Fibroblast of skin of left quadriceps (primary cell): ENCODE measurements at places on chromosomes 1 and 21.
A peak's percentile ranks its signal among the peaks of the same experiment; 100 is the strongest.

DNA sequence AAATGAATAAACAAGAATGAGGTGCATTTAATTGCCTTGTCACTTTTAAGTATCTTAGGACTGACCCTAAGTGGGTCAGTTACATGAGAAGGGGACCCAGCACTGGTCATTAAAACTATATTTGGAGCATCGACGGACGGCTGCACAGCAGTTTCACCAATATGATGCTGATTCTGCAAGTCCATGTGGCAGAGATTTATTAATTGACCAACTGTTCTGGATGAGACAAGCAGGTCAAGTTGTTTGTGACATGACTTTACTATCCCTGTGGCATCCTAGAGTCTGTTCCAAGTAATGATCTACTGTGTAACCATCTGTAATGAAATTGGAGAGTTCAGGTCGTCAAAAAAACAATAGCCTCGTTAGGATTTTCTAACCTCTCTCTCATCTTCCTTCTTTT lies 9.5 kb downstream of the AMPD1 start:
- DNase-seq: no peak

GRCh38 chr21:34874684-34875513 lies 174.2 kb downstream of the RUNX1 start:
- DNase-seq: no peak

DNA sequence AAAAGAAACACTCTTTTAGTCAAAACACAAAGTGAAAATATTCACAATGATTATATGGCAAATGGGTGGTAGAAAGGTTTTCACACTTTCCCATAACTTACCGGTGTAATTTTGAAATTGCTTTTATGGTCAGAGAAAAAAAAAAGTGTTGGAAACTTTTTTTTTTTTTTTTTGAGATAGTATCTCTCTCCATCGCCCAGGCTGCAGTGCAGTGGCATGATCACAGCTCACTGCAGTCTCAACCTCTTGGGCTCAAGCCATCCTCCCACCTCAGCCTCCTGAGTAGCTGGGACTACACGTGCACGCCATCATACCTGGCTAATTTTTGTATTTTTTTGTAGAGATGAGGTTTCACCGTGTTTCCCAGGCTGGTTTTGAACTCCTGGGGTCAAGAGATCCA lies 3.3 kb downstream of the IFNGR2 start:
- DNase-seq: no peak

DNA sequence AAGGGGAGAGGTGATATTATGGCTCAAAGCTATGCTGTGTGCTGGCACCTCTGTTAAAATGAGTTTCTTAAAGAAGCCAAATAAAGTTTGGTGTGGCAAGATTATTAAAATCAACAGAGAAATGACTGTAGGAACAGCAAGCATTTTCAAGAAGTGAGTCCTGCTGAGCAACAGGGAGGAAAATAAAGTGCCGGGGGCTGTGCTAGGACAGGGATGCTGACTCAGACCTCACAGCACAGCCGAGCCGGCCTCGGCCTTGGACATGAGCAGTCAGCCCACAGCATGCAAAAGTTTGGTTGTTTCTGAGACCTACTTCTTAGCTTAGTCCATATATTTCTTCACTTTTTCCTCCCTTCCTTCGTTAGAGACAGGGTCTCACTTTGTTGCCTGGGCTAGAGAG lies 19.2 kb downstream of the CNIH3 start:
- no peak for DNase-seq

GRCh38 chr1:231062500-231063270 lies 22.6 kb upstream of the FAM89A start:
- DNase-seq: peak; percentile 20

DNA sequence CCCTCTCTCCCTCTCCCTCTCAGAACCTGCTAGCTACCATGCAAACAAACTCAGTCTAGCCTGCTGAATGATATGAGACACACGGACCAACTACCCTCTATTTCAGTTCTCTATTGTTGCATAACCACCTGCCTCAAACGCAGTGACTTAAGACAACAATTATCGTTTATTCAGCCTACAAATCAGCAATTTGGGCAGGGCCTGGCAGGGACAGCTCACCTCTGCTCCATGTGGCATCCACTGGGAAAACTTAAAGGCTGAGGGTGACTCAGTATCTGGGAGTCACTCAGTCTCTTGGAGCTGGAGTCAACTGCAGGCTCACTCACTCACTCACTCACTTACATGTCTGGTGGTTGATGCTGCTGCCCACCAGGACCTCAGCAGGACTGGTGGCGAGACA lies 121.3 kb downstream of the SEC16B start:
- no peak for DNase-seq

DNA sequence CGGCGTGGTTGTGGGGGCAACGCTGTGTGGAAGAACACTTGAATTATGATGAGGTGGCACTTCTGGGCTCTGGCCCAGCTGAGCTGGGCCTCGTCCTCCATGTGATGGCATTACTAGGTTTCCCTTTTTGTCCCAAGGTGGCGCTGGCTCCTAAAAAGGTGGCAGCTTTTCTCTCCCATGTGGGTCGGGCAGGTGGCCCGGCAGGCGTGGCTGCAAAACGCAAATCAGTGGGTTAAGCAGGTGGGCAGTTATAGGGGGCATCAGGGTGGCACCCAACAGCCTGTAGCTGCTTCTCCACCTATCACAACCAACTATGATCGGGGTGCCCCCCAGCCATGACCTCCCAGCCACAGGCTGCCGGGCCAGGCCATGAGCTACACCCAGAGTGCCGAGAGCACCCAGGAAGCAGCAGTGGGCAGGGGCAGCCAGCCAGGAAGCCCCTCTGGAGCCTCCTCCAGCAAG lies 59.6 kb downstream of the KCNAB2 start:
- DNase-seq: no peak

- no peak for DNase-seq
These were observed 26.1 kb upstream of the SLAMF6 start for GRCh38 chr1:160548960-160549664.

DNA sequence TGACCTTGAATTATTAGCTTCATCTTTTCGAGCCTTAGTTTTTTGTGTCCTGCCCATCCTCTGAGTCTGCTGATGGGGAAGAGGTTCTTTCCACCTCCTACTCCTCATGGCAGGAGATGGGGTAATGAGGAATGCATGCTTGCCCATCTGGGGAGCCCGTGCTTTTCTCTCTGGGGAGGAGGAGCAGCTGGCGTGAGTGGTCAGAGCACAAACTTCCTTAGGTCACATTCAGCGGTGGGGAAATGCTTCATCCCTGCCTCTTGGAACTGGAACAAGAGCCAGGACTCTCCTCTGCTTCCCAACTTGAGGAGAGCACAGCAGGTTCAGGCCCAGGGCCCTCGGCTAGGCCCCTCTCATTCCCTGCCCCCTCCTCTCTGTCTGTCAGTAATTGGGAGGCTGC lies 155.0 kb downstream of the PCNX2 start:
- DNase-seq: no peak

- peak; percentile 20 for DNase-seq
These were observed 2.1 kb downstream of the FBLIM1 start for GRCh38 chr1:15760520-15761211.

DNA sequence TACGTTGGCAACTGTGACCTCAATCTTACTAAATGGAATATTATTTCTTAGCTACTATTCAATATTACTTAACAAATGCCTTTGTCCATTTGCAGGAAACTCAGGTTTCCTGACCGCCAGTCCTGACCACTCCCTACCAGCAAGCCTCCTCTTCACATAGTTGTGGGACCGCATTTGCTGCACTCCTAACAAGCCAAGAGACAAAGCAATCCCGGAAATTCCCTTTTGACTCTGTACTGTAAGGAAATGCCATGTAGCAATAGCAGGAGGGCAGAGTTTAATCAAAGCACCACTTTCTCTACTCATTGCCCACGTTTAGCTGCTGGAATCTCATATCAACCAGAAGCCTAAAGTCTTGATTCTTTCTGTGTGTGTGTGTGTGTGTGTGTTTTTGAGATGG lies 28.1 kb upstream of the ACBD6 start:
- no peak for DNase-seq

- no peak for DNase-seq
These were observed 35.8 kb upstream of the RIPK4 start for GRCh38 chr21:41802684-41803083.

- no peak for DNase-seq
These were observed 154.2 kb downstream of the ZP4 start for GRCh38 chr1:237736372-237737029.

- DNase-seq: no peak
These were observed 2.0 kb upstream of the OR14I1 start for GRCh38 chr1:248704606-248705005.

GRCh38 chr1:66598670-66599069 lies 64.7 kb downstream of the SGIP1 start:
- peak; percentile 79 for DNase-seq

DNA sequence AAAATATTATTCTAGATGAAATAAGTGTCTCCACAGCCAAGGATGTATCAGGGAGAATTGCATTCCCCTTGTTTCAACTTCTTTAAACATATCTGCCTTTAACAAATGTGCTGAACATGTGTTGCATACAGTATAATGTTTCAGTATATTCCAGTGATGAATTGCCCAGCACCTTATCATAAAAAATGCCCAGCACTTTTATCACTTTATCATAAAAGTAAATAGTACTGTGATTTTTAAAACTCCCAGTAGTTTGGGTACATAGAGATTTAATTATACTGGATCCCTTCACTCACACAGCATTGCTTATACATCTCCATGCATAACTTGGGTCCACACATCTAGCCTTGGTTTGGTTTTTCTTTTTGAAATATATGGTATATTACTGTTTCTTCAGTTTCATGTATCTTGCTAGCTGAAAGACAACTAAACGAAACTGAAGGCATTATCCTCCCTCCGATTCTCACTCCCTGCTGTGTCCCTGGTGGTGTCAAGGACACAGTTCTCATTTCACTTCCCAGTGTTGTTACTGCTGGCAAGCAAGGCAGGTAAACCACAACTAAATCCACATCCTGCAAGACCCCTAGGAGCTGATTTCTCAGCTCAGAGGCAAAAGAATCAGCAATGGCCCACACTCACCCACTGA lies 118.2 kb upstream of the SLC44A3 start:
- DNase-seq: no peak

DNA sequence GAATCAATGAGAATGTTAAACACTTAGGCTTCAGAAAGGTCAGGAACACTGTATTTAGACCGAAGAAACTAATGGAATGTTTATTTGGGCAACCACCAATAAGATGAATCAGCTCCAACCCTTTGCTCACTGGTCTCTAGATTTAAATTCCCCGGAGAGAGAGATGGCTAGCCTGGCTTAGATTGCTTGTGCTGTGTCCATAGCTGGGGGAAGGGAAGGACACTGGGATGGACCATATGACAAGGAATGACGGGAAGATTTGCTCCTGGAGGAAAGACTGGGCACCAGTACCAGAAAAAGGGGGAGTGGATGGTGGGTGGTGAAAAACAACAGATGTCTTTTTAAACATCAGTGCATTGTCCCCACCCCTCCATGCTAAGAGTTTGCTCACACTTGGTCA lies 426.6 kb downstream of the DUSP10 start:
- peak; percentile 39 for DNase-seq

DNA sequence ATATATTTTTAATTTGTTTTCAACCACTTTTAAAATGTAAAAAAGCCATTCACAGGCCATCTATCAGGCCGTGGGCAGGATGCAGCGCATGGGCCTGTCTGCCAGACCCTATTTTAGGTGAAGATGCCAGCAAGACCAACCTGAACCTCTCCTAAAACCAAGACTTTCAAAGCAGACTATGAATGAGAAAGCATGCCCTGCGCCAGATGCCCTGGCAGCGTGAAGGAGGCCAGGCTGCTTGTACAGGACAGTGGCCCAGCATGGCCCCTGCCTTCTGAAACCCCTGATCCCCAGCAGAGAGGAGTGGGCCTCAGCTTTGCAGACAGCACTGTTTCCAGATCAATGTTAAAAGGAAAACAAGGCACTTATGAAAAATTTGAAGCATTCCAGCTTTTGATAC lies 31.6 kb downstream of the WDR4 start:
- no peak for DNase-seq

GRCh38 chr1:155648207-155649147 lies 38.5 kb downstream of the MSTO1 start:
- DNase-seq: peak; percentile 77

GRCh38 chr1:60504206-60504840 lies 430.8 kb upstream of the C1orf87 start:
- no peak for DNase-seq

- peak; percentile 11 for DNase-seq
These were observed at the start of gene CFAP126 for GRCh38 chr1:161367684-161368400. Gene CFAP126 (minus strand): TSS chr1:161367876. CDS start chr1:161367868, 8 bp downstream.

DNA sequence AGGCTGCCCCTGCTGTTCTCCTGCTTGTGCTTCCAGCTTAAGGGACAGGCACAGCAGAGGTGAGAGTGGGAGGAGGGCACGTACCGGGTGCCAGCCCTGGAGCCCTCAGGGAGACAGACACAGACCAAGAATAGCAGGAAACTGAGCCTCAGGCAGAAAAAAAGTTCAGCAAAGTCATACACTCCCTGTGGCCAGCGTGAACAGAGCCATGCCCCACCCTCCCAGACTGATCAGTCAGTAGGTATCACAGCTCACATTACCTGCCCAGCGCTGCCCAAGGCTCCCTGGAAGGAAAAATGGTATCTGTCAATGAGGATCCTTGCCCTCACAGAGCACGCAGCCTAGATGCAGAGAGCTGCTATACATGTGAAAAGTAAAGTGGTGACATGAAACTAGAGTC lies 1.3 kb downstream of the UBL4B start:
- no peak for DNase-seq

DNA sequence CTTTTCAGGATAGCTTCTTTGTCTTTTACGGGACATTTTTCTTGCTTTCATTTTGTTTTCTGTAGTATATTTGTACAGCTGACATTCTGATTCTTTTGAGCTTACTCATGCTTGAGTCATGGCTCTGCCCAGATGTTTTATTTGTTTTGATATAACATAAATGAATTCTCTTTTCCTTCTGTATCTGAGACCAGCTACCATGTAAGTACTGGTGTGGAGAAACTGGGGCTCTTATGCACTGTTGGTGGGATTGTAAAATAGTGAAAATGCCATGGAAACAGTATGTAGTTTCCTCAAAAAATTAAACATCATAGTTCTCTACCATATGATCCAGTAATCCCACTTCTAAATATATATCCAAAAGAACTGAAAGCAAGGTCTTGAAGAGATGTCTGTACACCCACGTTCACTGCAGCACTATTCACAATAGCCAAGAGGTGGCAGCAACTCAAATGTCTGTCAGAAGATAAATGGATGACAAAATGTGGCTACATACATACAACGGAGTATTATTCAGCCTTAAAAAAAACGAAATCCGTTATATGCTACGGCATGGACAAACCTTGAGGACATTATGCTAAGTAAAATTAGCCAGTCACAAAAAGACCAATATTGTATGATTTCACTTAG lies 61.4 kb downstream of the EIF2B3 start:
- DNase-seq: peak; percentile 56

DNA sequence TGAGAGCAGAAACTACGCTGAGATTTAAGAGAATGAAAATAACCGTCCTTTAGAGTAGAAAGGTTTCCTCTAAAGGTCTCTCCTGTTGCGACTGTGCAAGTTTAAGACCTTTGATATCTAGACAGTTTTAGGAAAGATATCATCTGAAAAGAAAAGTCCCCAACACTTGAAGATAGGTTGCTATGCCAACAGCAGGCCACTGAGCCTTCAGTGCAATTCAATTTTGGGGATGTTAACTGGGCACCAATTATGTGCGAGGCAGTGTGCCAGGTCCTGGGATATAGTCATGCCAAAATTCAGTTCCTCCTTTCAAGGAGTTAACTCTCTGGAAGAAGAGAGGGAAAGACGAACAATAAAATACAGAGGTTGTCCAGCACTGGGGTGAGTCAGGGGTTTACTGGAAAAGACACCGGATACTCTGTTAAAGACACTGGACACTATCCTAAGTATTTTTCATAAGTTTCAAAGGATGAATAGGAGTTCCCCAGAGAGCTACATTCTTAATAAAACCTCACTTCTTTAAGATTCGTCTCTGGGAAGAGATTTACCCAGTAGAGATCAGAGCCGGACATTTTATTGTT lies 25.5 kb upstream of the ZNF281 start:
- no peak for DNase-seq

- DNase-seq: no peak
These were observed 20.2 kb downstream of the DHRS3 start for GRCh38 chr1:12597792-12598191.
